ENCODE measurements at places on chromosomes 7 and 10.

GRCh38 chr7:30694774-30695721 lies 12.8 kb upstream of the CRHR2 start:
- no peak for DNase-seq

GRCh38 chr10:84395581-84395980 lies 67.2 kb downstream of the CCSER2 start:
- peak; percentile 12 for DNase-seq

GRCh38 chr7:17015598-17016031 lies 133.8 kb upstream of the AGR3 start:
- DNase-seq = peak; percentile 77

DNA sequence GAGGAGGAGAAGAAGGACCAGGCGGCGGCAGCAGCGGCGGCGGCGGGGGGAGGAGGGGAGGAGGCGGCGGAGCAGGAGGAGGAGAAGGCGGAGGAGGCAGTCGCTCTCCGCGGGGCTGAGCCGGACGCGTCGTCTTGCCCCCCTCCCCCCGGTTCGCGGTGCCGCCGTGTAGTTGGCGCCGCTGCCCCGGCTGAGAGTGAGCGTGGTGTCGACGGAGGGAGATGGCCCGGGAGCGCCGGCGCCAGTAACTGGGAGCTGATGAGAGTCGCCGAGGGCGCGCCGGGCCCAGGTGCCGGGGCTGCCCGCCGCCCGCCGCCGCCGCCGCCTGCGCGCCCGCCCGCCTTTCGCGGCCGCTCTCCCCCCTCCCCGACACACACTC lies 257 bp downstream of the WAC start:
- DNase-seq = no peak

DNA sequence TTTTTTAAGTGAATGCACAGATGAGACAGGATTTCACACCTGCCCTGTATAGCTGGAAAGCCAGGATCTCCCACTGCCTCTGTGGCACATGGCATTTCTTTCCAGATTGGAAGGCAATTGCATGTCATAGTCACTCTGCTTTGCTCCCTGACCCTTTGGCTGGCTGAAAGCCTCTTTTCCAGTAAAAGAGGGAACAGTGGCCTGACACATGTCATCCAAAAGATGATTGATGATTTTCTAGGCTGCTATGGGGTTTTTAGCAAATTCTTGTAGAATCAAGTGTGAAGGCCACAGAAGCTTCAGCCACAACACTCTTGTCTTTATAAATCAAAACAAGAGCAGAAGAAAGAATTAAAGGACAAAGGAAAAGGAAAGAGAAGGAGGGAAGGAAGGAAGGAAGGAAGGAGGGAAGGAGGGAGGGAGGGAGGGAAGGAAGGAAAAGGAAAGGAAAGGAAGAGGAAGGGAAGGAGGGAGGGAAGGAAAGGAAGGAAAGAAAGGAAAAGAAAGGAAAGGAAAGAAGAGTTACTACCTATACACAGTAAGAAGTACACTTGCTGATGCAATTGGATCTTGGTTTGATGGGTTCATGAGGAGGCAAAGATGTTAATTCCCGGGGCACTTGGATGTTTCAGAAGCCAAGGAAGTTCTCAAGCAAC lies 158.9 kb upstream of the FRMD4A start:
- no peak for DNase-seq

DNA sequence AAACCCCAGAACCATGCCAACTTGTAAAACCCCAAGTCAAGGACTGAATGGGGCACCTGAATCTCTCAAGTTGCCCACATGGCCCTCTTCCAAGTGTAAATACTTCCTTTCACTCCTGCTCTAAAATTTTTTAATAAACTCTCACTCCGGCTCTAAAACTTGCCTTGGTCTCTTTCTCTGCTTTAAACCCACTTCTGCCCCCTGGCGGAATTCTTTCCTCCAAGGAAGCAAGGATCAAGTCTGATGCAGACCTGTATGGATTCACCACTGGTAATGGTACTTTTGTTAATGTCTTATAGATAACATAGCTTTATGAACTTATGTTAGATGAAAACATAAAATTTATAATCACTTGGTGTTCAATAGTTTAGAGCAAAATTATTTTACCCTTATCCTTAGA lies 33.8 kb downstream of the SLC16A9 start:
- DNase-seq = peak; percentile 3

GRCh38 chr7:78018641-78019446 lies 220.3 kb downstream of the PHTF2 start:
- peak; percentile 28 for DNase-seq

Measured in EL (cell line).